GM04503 (cell line): ENCODE measurements at places on chromosomes 1 and 21.
A peak's percentile ranks its signal among the peaks of the same experiment; 100 is the strongest.

DNA sequence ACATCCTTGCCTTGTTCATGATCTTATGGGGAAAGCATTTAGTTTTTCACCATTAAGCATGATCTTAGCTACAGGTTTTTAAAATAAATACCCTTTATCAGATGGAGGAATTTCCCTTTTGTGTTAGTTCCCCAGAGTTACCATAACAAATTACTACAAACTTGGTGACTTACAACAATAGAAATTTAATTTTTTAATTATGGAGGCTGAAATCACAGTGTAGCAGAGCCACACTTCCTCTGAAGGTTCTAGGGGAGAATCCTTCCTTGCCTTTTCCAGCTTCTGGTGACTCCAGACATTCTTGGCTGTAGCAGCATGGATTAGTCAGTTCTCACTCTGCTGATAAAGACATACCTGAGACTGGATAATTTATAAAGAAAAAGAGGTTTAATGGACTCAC lies 18.5 kb downstream of the MIGA1 start:
- DNase-seq = no peak

GRCh38 chr21:16258844-16259611 lies 529.2 kb downstream of the USP25 start:
- no peak for DNase-seq

- no peak for DNase-seq
Observed at GRCh38 chr21:46355161-46356004, 31.4 kb downstream of the PCNT start.

GRCh38 chr1:228510803-228511413 lies 23.7 kb downstream of the RNF187 start:
- DNase-seq = no peak

GRCh38 chr1:184838504-184838951 lies 83.9 kb upstream of the EDEM3 start:
- DNase-seq = peak; percentile 98

- no peak for DNase-seq
Observed at GRCh38 chr1:168371477-168371876, 90.8 kb downstream of the TBX19 start.

DNA sequence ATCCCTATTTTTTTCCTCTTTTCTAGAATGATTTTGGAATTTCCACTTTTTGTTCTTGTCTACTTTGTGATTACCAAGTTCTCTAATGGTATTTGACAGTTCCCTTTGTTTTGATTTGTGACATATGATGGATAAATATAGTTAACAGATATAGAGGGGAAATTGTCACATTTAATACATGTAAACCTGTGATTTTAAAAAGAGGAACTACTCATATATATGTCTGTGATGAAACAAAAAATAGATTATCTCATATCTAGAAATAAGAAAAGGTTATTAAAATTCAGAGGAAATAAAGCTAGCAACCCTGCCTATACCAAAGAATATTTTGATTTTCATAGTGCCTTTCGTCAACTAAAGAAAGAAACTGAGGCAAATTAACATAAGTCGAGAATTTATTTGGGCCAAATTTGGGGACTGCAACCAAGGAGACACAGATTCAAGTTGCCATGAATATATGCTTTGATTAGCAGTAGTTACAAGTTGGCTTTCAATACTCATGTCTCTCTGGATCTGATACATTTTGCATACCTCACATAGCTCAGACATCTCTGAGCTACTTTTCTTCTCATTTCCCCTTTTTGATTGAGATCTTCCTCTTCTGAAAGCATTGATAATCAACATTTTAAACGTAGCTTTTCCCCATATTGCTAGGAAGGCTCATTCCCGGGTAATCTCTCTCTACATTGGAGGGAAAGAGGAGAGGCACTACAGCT lies 15.6 kb upstream of the C21orf91 start:
- no peak for DNase-seq

DNA sequence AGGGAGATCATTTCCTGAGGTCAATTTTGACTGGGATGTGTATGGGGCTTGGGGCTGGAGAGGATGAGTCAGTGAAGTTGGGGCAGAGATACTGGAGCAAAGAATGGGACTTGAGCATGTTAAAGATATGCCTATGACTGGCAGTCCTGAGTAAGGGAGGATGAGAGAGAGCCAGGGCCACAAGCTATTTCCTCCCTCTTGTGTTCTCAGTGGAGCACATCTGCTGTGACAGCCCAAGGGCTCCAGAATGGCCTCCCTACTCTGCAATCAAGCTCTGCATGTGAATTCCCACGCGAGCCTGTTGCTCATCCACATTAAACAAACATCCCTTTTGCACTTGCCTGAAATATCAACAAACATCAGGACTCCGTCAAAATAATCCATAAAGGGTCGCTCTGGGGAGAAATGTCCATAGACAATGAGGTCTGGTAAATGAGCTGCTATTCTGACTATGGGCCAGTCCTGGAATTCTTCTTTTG lies 9.2 kb downstream of the ADCY10 start:
- no peak for DNase-seq

DNA sequence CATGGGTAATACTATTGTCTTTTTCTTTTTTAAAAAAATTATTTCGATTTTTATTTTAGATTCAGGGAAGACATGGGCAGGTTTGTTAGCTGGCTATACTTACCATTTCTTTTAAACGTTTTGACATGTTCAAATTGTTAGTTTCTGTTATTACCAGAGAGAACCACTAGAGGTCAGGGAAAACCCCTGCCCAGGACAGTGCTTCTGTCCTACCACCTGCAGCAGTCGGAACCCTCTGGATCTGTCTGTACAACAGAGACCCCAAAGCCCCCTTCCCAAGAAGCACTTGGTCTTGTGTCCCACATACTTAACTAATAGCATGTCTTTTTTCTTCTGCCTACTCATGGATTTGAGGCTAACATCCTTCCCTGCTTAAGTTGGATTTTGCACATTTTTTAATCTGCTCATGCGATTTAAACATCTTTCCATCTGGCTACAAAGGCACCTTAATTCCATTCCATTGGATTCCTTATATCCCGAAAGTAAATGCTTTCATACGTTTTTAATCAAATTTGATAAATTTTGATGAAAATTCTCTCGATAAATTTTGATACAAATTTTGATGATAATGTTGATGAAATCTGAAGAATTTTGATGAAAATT lies 10.0 kb upstream of the C1orf115 start:
- DNase-seq = no peak

DNA sequence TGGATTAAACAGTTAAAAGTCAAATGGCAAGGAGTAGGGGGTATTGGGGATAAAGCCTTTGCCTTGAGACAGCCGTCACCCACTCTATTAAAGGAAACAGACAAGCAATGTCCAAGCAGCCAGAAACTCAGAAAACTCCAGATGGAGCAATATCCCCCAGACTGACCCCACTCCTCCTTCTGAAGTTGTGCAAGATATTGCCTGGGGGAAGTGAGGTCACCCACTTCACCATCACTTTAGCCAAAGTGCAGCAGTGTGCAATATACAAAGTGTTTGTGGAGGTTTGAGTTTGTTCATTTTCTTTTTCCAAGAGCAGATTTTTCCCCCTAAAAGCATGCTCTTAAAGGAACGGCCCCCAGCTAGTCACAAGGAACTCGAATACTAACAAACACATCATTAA lies 125.1 kb downstream of the ETS2 start:
- DNase-seq = no peak

DNA sequence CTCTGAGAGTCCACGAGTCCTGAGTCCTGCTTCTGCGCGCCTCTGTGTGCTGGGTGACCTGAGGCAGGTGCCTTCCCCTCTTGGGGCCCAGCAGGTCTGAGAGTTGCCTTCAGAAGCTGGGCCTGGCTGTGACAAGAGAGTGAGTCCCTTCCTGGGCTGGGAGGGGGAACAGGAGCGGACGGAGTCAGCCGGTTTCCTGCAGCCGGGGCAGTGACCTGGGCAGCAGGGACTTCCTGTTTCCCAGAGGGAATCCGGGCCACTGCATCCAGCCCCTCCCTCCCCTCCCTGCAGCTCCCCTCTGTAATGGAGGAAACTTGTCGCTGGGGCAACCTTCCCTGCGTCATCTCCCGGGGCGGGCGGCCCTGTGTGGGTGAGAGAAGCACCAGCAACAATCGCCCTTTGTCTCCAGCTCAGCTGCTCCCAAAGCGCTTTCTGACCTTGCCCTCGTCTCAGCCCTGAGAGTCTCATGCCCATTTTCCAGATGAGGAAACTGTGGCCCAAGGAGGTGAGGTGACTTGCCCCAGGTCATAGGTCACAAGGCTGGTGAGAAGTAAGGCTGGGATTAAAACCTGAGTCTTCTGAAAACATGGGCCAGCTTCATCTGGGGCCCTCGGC lies 61.1 kb downstream of the SDC3 start:
- no peak for DNase-seq
